ENCODE measurements at places on chromosomes 12 and 14.

DNA sequence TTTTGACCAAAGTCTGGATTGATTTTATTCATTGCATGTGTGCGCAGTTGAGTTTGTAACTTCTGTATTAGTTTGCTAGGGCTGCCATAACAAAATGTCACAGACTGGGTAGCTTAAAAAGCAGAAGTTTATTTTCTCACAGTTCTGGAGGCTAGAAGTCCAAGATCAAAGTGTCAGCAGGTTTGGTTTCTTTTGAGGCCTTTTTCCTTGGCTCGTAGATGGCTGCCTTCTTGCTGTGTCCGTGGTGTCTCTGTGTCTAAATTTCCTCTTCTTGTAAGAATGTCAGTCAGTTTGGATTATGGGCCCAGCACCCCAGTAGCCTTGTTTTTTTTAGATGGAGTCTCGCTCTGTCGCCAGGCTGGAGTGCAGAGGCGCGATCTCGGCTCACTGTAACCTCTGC, 11.8 kb downstream of the DNM1L start:
- no peak for DNase-seq

GRCh38 chr14:64266239-64266638, 27.9 kb downstream of the ESR2 start:
- no peak for DNase-seq

DNA sequence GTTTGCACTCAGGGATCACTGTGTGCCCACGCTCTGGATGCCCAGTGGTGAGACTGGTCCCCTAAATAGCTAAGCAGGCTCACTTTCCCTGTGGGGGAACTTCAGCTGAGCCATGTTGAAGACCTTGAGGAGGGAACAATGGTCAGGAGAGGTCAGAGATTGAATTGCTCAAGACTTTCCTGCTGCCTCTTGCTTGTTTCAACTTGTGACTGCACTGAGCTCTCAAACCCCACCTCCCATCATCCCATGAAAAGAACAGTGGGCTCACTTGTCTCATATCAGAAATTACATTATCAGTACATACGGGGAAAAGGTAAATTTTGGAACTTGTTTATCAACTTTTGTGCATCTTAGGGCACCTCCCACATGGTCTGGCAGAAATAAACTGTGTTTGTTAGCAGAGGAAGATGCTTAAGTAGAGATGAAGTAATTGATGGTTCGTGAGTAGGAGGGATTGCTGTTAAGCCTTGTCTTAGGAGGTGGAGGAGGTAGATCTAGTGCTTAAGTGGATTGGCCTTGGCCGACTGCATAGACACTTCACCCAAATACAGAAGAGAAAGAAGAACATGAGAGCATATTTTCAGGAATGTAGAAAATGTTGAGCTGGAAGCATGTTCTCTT, 15.0 kb upstream of the SERPINA1 start:
- no peak for DNase-seq

DNA sequence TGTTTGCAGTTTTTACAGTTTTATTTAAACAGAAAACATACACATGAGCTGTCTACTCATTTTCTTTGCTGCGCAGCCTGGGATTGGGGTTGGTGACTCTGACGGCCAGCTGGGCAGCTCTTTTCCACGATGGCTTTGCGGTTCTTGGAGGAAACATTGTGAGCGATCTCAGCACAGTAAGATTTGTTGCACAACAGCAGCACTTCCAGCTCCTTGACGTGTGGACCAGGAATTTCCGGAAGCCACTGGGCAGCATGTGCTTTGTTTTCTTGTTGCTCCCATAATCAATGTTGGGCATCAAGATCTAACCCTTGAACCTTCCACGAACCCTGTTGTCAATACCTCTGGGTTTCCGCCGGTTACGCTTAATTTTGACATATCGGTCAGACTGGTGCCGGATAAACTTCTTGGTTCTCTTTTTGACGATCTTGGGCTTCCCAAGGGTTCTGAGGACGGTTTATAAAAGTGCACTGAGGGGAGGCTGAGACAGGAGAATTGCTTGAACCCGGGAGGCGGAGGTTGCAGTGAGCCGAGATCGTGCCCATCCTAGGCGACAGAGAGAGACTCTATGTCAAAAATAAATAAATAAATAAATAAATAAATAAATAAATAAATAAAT, 21.8 kb downstream of the FKBP11 start:
- no peak for DNase-seq

- DNase-seq: no peak
Observed at GRCh38 chr14:69812711-69813110, 15.7 kb upstream of the SLC10A1 start.

- DNase-seq: no peak
Observed at GRCh38 chr14:30822080-30822571, 52.2 kb upstream of the COCH start.

Measured in stimulated activated CD8-positive, alpha-beta memory T cell treated with anti-CD3 and anti-CD28 coated beads, Interleukin-12 subunit alpha, Interleukin-12 subunit beta, amount 100 ng/mL, for 1 hour (primary cell).